Fibroblast of upper back skin (primary cell): ENCODE measurements at places on chromosomes 3 and 15.

DNA sequence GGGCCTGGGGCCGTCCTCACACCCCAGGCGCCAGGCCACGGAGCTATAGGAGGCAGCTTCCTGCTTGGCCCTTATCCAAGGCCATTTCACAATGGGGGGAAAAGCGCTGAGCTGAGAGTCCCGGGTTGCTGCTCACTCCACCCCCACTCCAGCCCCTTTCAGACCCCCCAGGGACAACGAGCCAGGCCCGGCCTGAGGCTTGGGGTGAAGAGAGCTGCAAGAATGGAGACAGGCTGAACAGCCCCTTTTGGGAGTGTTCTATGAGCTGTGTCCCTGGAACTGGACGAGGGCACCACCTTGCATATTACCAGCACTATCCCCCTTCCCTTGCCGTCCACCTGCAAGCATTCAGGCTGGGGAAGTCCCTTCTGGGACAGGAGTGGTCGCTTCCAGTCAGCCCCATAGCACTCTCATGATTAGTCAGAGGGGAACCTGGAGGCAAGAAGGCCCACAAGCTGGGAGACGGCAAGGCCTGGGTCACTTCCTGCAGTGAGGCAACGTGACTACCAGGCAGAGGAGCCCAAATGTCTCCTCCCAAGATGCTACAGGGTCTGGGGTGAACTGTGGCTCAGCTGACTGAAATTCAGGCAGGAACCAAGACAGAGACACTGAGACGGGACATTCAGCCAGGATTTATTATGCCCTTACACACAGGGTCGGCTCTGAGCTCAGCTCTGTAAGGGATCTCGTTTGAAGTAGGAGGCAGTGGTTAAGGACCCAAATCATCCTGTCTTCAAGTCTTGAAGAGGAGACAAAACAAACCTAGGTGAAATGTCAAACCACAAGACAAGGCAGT lies 8.6 kb upstream of the SRP14 start:
- DNase-seq = peak; percentile 77

DNA sequence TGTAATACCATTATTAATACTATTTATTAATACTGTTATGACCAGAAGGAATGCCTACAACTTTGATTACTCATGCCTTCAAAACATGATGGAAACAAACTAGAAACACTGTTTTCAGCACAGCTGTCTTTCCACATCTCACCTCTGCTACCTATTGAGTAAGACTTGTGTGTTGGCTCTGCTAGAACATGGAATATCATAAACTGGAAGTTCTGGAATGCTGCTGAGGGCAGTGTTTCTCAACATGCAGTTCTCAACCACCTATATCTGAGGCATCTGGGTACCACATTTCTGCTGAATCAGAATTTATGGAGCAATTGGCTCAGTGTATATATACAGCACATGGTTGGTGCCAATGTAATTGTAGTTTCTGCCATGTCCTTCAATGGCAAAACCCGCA lies 392.1 kb downstream of the TUSC7 start:
- DNase-seq = peak; percentile 26

DNA sequence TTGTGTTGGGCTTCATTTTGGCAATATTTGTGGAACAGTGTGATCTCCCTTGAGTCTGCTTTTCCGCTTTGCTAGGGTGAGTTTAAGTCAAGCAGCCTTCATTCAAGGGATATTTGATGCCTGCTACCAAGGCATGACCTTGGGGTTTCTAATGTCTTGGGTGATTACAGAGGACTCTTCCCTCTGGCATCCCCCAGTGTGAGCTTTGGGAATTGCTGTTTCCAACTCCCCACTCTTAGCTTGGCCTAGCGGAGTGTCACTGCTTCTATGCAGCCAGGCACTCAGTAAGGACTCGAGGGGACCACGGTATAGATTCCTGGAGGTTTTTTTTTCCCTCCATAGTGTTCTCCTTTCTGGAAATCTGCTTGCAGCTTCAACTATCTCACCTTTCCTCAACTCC lies 21.1 kb downstream of the GCNT3 start:
- no peak for DNase-seq

- no peak for DNase-seq
Observed at GRCh38 chr15:50028326-50028725, 90.7 kb downstream of the ATP8B4 start.

GRCh38 chr3:166445865-166446264 lies 608.6 kb upstream of the BCHE start:
- DNase-seq = no peak

GRCh38 chr3:20073683-20074082 lies 33.4 kb downstream of the KAT2B start:
- no peak for DNase-seq

GRCh38 chr3:8457039-8457438 lies 44.6 kb upstream of the LMCD1 start:
- DNase-seq = peak; percentile 73

- no peak for DNase-seq
Observed at GRCh38 chr3:192005989-192006388, 545.0 kb downstream of the PYDC2 start.

DNA sequence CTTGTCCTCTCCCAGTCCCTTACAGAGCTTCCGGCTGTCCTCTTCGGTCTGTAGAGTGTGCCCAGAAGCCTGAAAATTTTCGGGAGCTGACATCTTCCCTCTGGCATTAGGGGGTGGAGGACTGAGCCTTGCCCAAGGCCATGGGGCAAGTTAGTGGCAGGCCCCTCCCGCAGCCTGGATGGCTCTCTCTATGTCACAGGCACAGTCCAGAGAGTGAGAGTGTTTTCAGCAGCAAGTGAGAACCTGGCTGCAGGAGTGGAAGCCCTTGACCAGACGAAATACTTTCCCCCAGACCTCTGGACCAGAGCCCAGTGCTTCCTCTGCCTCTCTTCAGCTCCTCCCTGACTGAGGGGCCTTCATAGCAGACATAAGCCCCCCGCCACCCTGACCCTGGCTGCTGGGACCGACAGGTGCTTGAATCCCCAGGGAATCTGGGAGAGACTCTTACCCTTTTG lies 50.5 kb upstream of the SEC22A start:
- no peak for DNase-seq

DNA sequence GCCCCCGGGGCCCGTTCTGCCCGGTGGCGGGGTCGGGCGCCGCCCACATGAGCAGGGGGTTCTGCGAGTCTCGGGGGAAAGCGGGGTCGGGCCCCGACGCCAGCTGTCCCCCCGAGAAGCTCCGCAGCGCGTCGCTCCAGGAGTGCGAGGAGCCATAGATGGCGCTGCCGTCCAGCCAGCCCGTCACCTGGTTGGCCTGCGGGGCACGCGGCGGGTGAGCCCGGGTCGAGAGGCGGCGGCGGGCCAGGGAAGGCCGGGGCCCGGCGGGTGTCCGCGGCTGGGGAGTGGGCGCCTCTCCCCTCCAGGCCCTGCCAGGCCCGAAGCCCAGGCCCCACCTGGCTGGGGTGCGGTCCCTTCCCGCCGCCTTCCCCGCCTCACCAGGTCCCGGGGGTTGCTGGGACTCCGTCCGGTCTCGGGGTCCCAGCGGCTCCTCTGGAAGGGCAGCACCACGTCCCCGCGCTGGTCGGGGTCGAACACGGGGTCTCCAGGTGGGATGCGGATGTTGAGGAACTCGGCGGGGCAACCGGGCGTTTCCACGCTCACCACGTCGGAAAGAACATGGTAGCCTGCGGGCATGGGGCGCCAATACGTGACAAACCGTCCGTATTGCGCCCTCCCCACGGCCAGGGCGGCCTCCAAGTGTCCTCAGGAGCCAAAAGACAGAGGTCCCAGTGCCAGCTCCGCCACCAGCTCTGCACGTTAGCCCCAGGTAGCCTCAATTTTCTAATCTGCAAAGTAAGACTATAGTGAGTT lies 2.4 kb downstream of the DUOX2 start:
- no peak for DNase-seq

GRCh38 chr15:45102226-45102625 lies 11.7 kb downstream of the DUOX2 start:
- no peak for DNase-seq

DNA sequence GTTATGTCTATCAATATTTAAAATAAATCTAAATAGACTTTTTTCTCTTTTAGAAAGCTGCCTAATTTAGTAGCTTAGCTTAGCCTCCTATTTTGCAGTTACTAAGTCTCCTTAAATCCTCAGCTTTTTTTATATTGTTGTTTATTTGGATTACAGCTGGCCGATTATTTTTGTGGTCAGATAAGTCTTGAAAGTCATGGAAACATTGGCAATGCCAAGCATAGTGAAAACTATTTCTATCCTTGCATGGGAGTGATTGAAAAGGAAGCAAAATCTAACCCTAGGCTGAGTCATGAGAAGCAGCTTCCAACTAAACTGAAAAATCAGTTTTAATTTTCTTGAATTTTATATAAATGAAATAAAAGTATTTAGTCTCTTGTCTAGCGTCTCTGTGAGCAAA lies 1063.0 kb upstream of the GBE1 start:
- DNase-seq = no peak

DNA sequence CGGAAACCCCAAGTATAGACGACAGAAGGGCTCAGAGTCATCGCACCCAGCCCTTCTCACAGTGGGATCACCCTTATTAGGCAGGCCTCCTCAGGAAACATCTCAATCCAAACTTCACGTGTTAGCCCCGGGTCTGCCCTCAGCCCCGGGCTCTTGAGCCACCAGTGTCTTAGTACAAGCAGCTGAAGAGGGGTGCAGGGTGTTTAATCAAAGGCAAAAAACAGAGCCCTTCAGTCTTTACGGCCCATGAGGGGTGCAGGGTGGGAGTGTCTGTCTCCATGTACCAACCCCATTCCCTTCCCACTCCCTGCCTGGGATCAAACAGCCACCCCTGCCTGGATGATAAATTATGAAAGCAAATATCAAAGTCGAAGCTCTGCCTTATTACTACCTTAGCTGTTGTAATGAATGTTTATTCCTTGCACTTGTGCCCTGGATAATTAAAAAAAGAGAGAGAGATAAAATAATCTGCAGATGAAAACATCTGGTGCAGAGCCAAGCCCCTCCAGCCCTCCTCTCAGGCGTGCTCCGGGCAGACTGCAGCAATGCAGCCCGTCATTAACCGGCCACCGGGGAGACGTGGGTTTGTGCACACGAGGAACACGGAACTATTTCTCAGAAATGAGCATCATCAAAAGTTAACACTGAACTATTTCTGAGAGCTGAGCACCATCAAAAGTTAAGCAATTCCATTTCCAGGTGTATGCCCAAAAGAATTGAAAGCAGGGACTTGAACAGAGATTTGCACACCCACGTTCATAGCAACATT lies 64.5 kb downstream of the ADAMTS17 start:
- DNase-seq = no peak

DNA sequence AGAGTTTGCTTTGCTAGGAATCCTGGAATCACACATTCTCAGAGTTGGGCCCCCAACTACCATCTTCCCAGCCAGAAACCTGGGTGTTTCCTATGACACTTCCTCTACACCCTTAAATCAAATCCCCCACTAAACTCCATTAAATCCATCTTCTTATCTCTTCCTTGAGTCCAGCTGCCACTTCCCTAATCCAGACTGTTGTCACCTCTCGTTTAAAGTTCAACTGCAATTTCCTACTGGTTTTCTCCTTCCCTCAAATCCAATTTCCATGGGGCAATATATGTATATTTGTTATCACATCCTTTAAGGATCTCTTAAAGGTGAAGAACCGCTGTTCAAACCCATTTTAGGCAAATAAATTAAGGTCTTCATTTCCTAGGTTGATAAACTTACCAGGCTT lies 73.6 kb upstream of the SNTN start:
- DNase-seq = no peak

- no peak for DNase-seq
Observed at GRCh38 chr3:190728574-190729246, 133.8 kb downstream of the GMNC start.

GRCh38 chr3:31581660-31582059 lies 48.9 kb downstream of the STT3B start:
- DNase-seq = peak; percentile 16

DNA sequence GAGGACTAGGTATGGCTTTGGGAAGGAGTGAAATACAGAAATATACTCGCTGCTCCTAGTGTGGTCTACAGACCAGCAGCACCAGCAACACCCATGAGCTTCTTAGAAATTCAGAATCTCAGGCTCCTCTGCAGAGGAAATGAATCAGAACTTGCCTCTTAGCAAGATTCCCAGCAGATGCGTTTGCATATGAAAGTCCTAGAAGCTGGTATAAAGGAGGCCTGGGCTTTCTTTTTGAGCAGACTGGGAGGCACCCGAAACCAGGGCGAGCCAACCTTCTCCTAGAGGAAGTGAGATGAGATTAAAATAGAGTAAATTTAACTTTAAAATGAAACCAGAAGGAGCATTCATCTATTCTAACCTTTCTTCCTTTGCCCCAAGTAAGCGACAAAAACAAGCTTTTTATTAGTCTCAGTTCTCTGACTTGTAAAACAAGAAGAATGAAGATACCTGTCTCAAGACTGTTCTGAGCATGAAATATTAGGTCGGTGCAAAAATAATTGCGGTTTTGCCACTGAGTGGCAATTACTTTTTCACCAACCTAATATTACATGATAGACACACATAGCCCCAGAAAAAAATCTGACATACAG lies 140.0 kb downstream of the PDZRN3 start:
- no peak for DNase-seq

DNA sequence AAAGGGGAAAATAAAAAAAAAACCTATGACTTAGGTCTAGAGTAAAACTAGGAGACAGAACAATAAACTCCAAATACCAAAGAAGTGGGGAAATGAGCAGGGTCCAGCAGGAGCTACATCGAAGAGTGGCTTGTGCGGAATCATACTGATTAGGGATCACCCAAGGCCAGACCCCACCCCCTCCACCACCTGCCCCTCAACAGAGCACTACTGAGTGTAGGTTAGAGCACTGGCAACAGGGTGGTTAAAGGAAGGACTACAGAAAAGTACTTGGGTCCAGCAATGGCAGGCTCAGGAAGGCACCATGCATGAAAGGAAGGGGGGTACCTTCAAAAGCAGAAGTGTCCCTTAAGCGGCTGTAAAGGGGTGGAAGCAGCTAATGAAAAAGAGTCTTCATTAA lies 96.2 kb downstream of the UBE3A start:
- DNase-seq = no peak

DNA sequence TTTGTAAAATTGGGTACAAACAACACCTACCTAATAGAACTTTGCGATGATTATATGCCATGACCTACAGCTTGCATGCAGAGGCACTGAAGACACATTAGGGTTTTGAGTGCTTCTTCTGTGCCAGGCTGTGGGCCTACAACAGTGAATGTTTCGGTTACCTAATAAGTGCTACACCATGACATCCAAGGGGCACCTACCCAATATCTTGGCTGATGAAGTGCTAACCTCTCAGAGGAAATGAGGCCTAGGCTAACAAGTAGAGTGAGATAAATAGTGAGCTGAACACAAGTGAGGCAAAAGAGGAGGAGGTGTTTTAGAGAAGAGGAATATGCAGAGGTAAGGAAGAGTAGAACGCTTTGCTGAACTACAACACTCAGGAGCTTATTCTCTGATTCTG lies 12.2 kb upstream of the RASGRP1 start:
- no peak for DNase-seq

- no peak for DNase-seq
Observed at GRCh38 chr15:56086566-56086965, 93.2 kb upstream of the NEDD4 start.

- DNase-seq = no peak
Observed at GRCh38 chr3:32397941-32398340, 6.3 kb downstream of the CMTM7 start.

- no peak for DNase-seq
Observed at GRCh38 chr15:89452330-89452836, 44.0 kb downstream of the RHCG start.

GRCh38 chr15:31197497-31198414 lies 96.2 kb upstream of the TRPM1 start:
- DNase-seq = no peak
